ENCODE measurements at places on chromosomes 5 and 9.

DNA sequence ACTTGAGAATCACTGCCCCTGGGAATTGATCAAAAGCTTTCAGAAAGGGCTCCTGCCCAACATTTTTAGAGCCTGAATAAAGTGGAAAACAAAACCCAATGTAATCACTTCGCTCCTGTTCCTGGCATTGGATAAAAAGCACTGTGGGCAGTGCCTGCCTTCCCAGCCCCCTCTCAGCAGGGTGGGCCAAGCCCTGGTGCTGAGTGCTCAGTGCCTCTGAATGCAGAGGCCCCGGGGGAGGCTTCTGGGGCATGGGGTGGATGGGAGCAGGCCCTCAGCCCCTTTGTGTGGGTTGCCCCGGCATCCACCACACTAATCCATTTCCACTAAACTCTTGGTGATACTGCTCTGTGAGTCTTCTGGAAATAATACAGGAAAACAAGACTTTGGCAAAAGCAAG, 55.6 kb downstream of the CFAP90 start:
- DNase-seq: no peak

- no peak for DNase-seq
Measured at GRCh38 chr9:4933177-4933576, 51.9 kb upstream of the JAK2 start.

GRCh38 chr9:107593224-107593870, 103.8 kb upstream of the KLF4 start:
- no peak for DNase-seq

- no peak for DNase-seq
Measured at GRCh38 chr9:4035777-4036176, 264.1 kb downstream of the GLIS3 start.

DNA sequence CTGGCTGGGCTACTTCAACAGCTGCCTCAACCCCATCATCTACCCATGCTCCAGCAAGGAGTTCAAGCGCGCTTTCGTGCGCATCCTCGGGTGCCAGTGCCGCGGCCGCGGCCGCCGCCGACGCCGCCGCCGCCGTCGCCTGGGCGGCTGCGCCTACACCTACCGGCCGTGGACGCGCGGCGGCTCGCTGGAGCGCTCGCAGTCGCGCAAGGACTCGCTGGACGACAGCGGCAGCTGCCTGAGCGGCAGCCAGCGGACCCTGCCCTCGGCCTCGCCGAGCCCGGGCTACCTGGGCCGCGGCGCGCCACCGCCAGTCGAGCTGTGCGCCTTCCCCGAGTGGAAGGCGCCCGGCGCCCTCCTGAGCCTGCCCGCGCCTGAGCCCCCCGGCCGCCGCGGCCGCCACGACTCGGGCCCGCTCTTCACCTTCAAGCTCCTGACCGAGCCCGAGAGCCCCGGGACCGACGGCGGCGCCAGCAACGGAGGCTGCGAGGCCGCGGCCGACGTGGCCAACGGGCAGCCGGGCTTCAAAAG, 36.9 kb upstream of the TTC1 start:
- DNase-seq: no peak

- no peak for DNase-seq
Measured at GRCh38 chr9:137168904-137169856, 671 bp downstream of the LRRC26 start.

DNA sequence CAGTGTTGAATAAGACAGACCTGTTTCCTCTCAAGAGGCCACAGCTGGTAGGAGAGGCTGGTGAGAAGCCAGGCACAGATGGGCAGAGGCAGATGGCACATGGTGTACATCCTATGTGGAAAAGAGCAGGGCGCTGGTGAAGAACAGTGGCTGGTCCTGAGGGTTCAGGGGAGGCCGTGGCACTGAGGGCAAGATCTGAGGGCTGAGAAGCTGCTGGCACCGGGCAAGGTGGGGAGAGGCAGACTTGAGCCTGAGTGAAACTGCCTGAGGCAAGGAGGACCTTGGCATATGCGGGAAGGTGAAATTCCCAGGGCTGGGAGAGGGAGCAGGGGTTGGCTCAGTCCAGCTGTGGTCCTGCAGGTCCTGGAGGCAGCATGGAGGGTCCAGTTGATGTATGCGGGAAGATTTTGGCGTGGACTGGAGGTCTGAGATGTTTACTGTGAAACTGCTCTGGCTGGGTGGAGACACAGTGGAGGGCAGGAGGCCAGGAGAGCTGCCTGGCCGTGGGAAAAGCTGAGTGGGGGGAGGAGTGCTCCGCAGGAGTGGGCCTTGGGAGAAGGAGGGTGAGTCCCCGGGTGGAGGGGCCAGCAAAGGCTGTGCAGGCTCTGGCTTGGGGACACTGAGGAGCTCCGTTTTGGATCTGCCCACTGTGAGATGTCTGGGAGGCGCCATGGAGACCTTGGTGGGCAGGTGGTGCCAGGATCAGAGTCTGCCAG, 2.6 kb downstream of the MAN1B1 start:
- no peak for DNase-seq

DNA sequence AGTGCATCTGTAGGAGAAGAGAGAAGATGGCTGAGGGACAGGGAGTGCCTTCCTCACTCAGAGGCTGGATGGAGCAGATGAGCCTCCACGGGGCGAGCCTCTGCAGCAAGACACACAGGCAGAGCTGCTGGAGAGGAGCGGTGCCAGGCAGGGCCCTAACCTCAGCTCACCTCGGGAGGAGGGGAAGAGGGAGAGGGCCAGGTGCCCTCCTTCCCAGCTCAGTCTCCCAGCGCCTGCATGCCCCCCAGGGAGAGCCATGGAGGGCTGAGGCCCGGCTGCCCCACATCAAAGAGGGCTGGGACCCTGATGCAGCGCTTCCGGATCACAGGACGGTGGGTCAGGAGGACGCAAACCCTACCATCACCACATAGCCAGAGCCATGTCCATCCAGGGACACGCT, 13.6 kb upstream of the SPATA31E1 start:
- no peak for DNase-seq

- no peak for DNase-seq
Measured at GRCh38 chr5:35758151-35758724, 98.5 kb upstream of the IL7R start.

GRCh38 chr9:17777465-17777864, 198.6 kb downstream of the SH3GL2 start:
- no peak for DNase-seq

Data from stimulated activated CD4-positive, alpha-beta T cell treated with anti-CD3 and anti-CD28 coated beads, Interleukin-4, amount 100 ng/mL, for 24 hours (primary cell).